ENCODE measurements at places on chromosomes 7 and 10.

GRCh38 chr10:120735773-120736371 is 115.3 kb upstream of the WDR11 start:
- DNase-seq, result peak; percentile 21
- H3K4me1 ChIP-seq, result no peaks in the 10 kb centered on the region
- H3K36me3 ChIP-seq, result no peaks in the 10 kb centered on the region
- H3K27me3 ChIP-seq, result no peaks in the 10 kb centered on the region

DNA sequence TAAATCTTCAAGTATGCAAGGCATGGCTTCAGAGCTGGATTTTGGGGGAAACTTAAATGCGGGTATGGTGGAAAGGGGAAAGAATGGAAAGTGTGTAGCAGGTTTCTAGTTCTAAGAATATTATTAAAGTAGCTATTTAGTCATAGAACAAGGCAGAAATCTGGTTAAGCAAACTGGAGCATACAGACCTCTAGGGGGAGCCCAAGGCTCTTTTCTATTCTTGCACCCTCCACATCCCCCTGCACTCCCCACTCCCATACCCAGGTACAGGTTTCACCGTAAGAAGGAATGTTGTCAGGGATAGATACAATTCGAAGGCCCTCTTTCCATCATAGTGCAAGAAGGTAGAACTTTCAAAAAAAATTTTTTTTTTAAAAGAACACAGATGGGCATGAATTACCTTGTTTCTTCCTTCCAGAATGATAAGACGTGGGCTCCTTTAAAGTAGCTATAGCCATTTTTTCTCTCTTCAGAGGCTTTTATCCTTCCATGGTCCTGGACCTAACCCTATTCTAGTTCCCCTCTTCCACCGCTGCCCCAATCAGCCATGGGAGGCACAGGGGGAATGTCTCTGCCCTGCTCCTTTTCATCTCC is 41.5 kb upstream of the SMIM30 start:
- H3K4me3 ChIP-seq, result no peak overlapping the region
- no peaks in the 10 kb centered on the region for H3K27me3 ChIP-seq
- peak; percentile 25 for DNase-seq
- no peak overlapping the region for H3K27ac ChIP-seq
- no peaks in the 10 kb centered on the region for H3K36me3 ChIP-seq

DNA sequence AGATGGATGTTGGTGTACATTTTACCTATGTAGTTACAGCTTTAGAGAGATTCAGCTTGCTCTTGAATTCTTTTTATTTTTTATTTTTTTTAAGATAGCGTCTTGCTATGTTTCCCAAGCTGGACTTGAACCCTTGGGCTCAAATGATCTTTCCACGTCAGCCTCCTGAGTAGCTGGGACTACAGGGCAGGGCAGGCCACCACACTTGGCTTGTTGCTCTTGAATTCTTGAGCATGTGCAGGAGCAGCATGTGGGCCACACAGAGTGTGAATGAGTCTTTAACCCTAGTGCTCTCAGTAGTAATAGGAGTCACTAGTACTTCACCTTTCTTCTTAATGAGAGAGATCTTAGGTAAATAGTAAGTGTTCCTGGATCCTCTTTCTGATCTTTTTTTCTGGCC is 26.7 kb upstream of the CYCS start:
- H3K27ac ChIP-seq, result no peak overlapping the region
- H3K27me3 ChIP-seq, result no peaks in the 10 kb centered on the region
- no peaks in the 10 kb centered on the region for H3K4me1 ChIP-seq
- no peak for DNase-seq
- no peak overlapping the region for H3K4me3 ChIP-seq

GRCh38 chr10:112988839-112989406 is 38.9 kb downstream of the TCF7L2 start:
- H3K27me3 ChIP-seq, result no peaks in the 10 kb centered on the region
- DNase-seq, result no peak
- peaks cover 2% of the 10 kb centered on the region for H3K4me1 ChIP-seq
- no peak overlapping the region for H3K27ac ChIP-seq
- H3K4me3 ChIP-seq, result no peak overlapping the region
- no peaks in the 10 kb centered on the region for H3K36me3 ChIP-seq

GRCh38 chr7:78222001-78222751 is 423.6 kb downstream of the PHTF2 start:
- no peaks in the 10 kb centered on the region for H3K4me1 ChIP-seq
- no peak overlapping the region for H3K4me3 ChIP-seq
- H3K27ac ChIP-seq, result no peak overlapping the region
- no peaks in the 10 kb centered on the region for H3K36me3 ChIP-seq
- peak; percentile 58 for DNase-seq
- no peaks in the 10 kb centered on the region for H3K27me3 ChIP-seq

DNA sequence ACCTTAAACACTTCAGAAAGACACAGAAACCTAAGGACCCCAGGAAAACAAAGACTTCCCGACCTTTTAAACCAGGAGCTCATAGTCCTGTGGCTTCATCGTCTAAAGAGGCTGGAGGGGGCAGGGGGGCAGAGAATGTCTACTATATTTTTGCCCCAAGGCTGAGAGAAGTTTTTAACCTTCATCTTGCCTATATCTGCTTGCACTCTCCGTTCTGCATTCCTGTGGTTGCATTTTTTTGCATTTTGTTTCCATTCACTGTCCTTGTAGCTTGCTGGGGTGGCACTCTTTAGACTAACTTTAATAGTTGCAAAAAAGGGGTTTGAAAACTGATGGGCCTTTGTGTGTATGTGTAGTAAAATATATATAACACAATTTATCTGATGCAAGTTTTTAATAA is 23.7 kb downstream of the PRKAR2B start:
- no peaks in the 10 kb centered on the region for H3K36me3 ChIP-seq
- peaks cover 2% of the 10 kb centered on the region for H3K4me1 ChIP-seq
- no peaks in the 10 kb centered on the region for H3K27me3 ChIP-seq
- no peak for DNase-seq

DNA sequence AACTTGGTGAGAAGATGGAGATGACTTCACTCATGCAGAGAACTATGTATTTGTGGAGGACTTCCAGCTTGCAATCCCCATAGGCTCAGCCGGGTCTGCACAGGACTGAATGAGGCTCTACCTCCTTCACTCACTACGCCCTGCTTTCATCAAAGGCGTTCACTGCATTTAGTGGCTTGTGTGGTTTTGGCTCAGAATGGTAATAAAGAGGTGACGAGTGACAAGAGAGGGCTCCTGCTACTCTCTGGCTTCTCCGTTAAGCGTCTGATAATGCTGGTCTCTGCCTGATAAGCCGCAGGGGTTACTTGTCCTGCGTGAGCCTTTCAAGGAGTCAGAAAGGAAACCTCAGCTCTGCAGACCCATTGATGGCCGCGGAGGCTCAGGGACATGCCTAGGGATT is 343.4 kb downstream of the PRPF18 start:
- H3K36me3 ChIP-seq, result no peaks in the 10 kb centered on the region
- no peaks in the 10 kb centered on the region for H3K27me3 ChIP-seq
- no peak overlapping the region for H3K27ac ChIP-seq
- peak; percentile 62 for DNase-seq

GRCh38 chr7:2295936-2296620 is 18.2 kb downstream of the SNX8 start:
- H3K4me1 ChIP-seq, result no peaks in the 10 kb centered on the region
- no peak overlapping the region for H3K27ac ChIP-seq
- no peaks in the 10 kb centered on the region for H3K36me3 ChIP-seq
- H3K27me3 ChIP-seq, result no peaks in the 10 kb centered on the region

GRCh38 chr10:123904834-123905409 is 13.3 kb upstream of the CPXM2 start:
- no peaks in the 10 kb centered on the region for H3K4me1 ChIP-seq
- H3K36me3 ChIP-seq, result no peaks in the 10 kb centered on the region
- no peak overlapping the region for H3K4me3 ChIP-seq
- no peak for DNase-seq

- no peak for DNase-seq
- no peak overlapping the region for H3K27ac ChIP-seq
- H3K4me3 ChIP-seq, result no peak overlapping the region
- no peaks in the 10 kb centered on the region for H3K4me1 ChIP-seq
Observed at GRCh38 chr7:131021460-131021859, 287.5 kb upstream of the KLF14 start.

- H3K27me3 ChIP-seq, result no peaks in the 10 kb centered on the region
- no peak overlapping the region for H3K4me3 ChIP-seq
- DNase-seq, result no peak
- no peaks in the 10 kb centered on the region for H3K4me1 ChIP-seq
Observed at GRCh38 chr10:106576534-106576933, 588.0 kb downstream of the SORCS1 start.

- no peaks in the 10 kb centered on the region for H3K27me3 ChIP-seq
- no peak overlapping the region for H3K4me3 ChIP-seq
- no peak overlapping the region for H3K27ac ChIP-seq
- no peak for DNase-seq
- no peaks in the 10 kb centered on the region for H3K36me3 ChIP-seq
- no peaks in the 10 kb centered on the region for H3K4me1 ChIP-seq
Observed at GRCh38 chr10:33719005-33719703, 384.7 kb upstream of the NRP1 start.

DNA sequence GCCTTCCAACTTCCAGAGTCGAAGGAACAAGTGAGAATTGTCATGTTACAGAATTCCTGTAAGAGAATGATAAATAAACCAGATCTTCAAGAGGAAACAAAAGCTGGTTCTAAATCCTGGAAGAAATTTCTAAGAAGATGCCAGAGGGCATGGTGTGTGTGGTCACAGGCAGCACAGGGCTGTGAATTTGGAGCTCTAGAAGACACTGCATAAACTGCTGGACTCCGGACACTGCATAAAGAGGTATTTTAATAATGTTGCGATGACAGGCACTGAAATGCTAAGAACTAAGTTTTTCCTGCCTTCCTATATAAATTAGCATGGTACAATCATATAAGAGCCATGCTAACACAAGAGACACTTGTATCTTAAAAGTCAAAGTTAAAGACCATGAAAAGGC is 86.0 kb downstream of the LARP4B start:
- H3K27me3 ChIP-seq, result no peaks in the 10 kb centered on the region
- no peak overlapping the region for H3K27ac ChIP-seq
- no peak for DNase-seq
- no peaks in the 10 kb centered on the region for H3K4me1 ChIP-seq

DNA sequence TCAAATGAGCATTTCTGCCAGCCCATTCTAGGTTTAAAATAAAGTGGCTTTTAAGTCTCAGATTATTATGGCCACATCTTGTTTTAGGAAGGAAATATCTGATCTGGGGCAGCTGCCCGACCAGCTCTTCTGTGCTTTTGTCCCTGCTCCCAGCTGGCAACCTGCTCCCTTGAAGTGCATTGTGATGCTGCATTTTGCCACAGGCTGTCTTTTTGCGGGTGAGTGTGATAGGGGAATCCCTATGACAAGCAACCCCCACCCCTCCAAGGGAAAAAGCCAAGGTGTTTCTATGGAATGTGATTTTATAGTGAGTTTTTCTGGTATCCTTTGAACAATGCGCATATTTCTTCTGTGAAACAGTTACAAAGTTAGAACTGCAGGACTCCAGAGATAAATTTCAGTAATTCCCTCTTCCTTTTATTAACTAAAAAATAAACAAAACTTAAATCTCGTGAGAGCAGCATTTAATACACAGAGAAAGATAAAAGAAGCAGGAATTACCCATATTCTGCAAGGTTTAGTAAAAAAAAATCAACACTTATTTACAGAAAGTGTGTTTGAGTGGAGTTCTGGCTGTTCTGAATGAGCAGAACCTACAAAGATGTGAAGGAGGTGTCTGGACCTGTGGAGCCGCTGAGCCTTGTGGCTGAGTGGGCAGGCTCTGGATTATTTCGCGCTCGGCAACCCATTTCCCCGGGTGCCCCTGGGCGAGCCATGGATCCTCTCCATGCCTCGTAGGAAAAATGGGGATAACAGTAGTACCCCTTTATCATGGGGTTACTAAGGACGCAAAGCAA is 10.1 kb upstream of the HPS1 start:
- no peaks in the 10 kb centered on the region for H3K36me3 ChIP-seq
- peaks cover 11% of the 10 kb centered on the region for H3K4me1 ChIP-seq
- H3K27ac ChIP-seq, result no peak overlapping the region
- H3K4me3 ChIP-seq, result no peak overlapping the region
- H3K27me3 ChIP-seq, result no peaks in the 10 kb centered on the region
- no peak for DNase-seq

DNA sequence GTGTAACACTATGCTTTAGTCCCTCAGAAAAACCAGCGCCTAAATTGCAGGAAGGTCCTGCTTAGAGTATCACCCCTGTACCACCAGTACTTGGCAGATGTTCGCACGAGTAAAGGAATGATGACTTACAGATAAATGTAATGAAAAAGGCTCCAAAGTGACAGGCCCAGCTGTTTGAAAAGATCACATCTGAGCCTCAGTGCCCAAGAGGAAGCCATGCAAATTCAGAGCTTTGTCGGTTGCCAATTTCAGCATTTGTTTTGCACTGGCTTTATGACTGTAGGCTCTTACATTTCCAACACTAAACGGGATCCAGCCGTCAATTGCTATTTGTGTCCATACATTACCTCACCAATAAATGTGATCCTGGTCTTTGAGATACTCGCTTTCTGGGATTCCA is 60.6 kb upstream of the GAD2 start:
- no peaks in the 10 kb centered on the region for H3K4me1 ChIP-seq
- DNase-seq, result no peak
- H3K36me3 ChIP-seq, result no peaks in the 10 kb centered on the region
- H3K27ac ChIP-seq, result no peak overlapping the region

GRCh38 chr10:67809107-67809506 is 28.9 kb downstream of the DNAJC12 start:
- DNase-seq, result no peak
- no peaks in the 10 kb centered on the region for H3K27me3 ChIP-seq
- no peaks in the 10 kb centered on the region for H3K4me1 ChIP-seq
- no peaks in the 10 kb centered on the region for H3K36me3 ChIP-seq
- H3K27ac ChIP-seq, result no peak overlapping the region
- no peak overlapping the region for H3K4me3 ChIP-seq

DNA sequence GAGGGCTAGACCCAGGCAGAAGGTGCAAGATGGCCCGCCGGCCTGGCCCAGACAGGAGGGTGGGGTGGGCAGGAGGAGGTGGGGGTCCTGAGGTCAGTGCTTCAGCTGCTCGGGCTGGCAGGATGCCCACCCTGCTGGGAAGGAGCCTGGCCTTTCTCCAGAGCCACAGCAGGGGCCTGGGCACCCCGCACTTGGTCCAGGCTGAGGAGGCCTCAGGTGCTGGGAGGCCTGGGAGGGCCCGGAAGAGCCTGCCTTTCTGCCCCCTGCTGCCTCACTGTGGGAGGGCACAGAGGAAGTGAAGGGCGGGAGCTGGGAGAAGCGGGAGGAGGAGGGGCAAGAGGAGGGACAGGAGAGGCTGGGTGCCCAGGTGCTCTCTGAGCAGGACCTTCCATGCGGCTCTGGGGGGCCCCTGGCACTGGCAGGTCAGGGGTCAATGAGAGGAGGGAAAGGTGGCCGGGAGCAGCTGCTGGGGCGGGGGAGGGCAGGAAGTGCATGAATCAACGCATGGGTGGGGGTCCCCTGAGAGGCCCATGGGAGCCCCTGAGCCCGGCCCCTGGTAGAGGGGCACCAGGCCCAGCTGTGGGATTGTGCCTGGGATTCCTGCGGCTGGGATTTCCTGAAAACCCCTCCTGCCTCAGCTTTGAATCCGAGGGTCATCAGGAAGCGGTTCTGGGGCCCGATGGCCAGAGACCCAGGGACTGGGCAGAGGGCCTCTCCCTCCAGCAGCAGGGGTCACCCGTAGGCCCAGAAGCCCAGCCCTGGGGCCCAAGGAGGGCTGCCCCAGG is 49.9 kb downstream of the PWWP2B start:
- DNase-seq, result peak; percentile 33
- no peaks in the 10 kb centered on the region for H3K36me3 ChIP-seq
- H3K27ac ChIP-seq, result no peak overlapping the region
- no peak overlapping the region for H3K4me3 ChIP-seq

- H3K27me3 ChIP-seq, result no peaks in the 10 kb centered on the region
- H3K36me3 ChIP-seq, result no peaks in the 10 kb centered on the region
- no peak overlapping the region for H3K4me3 ChIP-seq
- no peak for DNase-seq
- no peaks in the 10 kb centered on the region for H3K4me1 ChIP-seq
Observed at GRCh38 chr7:30119890-30120577, 14.8 kb upstream of the MTURN start.

All from fibroblast of lung (primary cell).